ENCODE measurements at places on chromosomes 6 and 20.

GRCh38 chr6:15088904-15089568 is 156.8 kb upstream of the JARID2 start:
- DNase-seq, result no peak

- no peak for DNase-seq
These were observed 81.2 kb downstream of the PDE7B start for GRCh38 chr6:135932651-135933050.

DNA sequence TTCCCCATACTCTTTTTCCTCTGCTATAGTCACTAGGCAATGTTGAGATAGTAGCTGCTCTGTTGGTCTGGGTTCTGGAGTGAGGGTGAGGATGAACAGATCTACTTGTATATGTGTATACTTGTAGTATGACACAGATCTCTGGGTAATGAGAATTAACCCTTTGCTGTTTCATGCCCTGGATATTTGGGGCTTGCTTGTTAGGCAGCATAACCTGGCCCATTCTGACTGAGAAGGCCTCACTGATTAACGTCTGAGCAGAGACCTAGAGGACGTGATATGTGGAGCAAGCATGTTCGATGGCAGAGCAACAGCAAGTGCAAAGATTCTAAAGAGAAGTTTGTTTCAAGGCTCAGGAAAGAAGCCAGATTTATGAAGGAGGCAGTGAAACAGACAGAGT is 94.4 kb downstream of the TRMT6 start:
- DNase-seq, result no peak

- DNase-seq, result peak; percentile 97
These were observed 40.1 kb downstream of the OR2B2 start for GRCh38 chr6:27871924-27872638.

DNA sequence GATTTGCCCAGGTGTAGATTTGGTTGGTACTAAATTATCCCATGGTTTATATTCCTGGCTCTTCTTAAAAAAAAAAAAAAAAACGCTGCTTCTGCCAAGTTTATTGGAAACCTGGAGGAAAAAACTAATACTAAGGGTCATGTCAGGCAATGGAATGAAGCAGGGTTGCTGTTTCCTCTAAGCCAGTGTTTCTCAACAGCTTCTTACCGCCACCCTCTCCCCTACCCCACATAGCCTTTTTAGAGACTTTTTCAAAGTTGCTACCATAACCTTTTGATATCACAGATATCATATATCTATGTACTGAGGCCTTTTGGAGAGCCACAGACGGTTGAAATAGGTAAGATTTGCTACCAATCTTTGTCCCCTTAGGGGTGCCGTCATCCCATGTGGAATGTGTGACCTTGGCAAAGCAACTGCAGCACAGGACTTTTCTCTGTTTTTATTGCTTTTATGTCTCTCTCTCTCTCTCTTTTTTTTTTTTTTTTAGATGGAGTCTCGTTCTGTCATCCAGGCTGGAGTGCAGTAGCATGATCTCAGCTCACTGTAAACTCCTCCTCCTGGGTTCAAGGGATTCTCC is 35.0 kb downstream of the SYTL3 start:
- DNase-seq, result no peak

DNA sequence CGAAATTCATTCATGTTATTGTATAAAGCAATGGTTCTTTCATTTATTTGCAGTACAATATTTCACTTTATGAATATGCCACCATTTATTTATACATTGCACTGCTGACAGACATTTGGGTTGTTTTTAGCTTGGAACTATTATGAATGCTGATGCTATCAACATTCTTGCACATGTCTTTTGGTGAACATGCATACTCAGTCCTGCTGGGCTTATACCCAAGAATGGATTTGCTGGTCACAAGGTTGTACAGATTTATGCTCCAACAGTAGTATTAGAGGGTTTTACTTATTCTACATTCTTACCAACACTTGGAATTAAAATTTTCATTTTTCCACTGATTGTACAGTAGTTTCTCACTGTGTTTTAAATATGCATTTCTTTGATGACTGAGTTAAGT is 126.2 kb downstream of the PTPRK start:
- peak; percentile 21 for DNase-seq

DNA sequence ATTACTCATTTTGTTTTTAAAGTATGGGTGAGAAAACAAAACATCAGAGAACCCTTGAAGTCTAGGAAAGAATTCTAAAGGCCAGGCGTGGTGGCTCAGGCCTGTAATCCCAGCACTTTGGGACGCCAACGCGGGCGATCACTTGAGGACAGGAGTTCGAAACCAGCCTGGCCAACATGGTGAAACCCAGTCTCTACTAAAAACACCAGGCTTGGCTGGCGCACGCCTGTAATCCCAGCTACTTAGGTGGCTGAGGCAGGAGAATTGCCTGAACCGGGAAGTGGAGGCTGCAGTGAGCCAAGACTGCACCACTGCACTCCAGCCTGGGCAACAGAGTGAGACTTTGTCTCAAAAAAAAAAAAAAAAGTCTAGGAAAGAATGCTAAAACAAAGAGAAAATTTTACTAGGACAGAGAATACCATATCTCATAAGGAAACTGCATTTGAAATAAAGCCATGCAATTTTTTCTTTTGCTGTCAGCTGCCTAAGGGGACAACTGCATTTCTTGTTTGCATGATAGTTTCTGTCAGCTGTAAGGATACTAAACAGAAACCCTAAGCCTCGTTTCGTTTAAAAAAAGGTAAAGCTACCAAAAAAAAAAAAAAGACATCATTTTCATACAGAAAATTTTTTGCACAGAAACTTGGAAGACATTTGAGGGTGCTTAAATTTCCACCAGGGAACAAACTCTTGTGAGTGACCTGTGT is 32.1 kb downstream of the SMLR1 start:
- no peak for DNase-seq

- no peak for DNase-seq
These were observed 10.6 kb downstream of the ARMH2 start for GRCh38 chr6:24788031-24788665.

DNA sequence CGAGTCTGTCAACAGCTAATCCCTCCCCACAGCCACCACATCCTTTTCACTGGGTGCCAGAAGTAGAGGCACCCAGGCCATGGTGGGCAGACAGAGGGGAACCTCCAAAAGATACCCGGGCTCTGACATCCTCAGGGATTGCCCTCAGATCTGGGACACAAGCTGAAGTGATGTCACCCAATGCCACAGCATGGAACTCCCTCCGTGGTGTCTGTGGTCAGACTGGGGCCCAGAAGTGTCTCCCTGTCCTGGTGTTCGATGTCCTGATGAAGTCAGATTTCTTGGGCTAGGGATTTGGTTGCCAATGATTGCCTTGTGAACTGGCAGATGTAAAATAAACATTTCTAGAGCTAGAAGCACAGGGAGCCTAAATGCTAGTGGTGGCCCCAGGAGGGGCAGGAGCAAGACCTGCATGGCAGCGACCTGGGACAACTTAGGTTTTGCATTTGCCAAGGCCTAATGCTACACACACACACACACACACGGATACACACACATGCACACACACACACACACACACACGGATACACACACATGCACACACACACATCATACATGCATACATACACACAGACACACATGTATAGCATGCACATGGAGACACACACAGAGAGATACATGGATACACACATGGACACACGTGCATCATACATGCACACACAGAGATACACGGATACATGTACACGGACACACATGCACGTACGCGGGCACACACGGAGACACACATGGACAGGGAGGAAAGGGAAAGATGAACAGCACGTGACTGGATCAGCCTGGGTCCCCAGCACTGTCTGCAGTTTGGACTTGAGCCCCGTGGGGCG is 221.0 kb downstream of the NFATC2 start:
- no peak for DNase-seq

- DNase-seq, result peak; percentile 12
These were observed 62.8 kb upstream of the FOXO3 start for GRCh38 chr6:108497883-108498282.

DNA sequence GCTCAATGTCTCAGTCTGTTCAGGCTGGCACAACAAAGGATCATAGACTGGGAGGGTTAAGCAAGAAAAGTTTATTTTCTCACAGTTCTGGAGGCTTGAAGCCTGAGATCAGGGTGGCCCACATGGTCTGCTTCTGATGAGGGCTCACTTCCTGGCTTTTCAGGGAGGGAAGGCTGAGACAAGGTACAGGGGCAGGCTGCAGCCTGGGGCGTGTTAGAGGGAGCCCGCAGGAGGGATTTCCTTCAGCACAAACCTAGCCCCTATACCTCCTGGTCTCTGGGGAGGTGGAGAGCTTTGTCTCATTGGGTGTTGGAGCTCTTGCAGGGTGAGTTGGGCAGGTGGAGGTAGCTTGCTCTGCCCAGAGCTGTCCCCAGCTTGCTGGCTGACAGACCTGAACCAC is 81.1 kb upstream of the GPR6 start:
- no peak for DNase-seq

All from fibroblast of the conjunctiva (primary cell).